Panc1 (cell line): ENCODE measurements at places on chromosomes 3 and 15.
A peak's percentile ranks its signal among the peaks of the same experiment; 100 is the strongest.

GRCh38 chr15:76070921-76071635, 11.3 kb downstream of the TMEM266 start:
- DNase-seq, result no peak

- DNase-seq, result no peak
Observed at GRCh38 chr3:167973046-167973445, 122.7 kb downstream of the GOLIM4 start.

GRCh38 chr3:71466483-71466882, 117.0 kb downstream of the FOXP1 start:
- DNase-seq, result no peak

DNA sequence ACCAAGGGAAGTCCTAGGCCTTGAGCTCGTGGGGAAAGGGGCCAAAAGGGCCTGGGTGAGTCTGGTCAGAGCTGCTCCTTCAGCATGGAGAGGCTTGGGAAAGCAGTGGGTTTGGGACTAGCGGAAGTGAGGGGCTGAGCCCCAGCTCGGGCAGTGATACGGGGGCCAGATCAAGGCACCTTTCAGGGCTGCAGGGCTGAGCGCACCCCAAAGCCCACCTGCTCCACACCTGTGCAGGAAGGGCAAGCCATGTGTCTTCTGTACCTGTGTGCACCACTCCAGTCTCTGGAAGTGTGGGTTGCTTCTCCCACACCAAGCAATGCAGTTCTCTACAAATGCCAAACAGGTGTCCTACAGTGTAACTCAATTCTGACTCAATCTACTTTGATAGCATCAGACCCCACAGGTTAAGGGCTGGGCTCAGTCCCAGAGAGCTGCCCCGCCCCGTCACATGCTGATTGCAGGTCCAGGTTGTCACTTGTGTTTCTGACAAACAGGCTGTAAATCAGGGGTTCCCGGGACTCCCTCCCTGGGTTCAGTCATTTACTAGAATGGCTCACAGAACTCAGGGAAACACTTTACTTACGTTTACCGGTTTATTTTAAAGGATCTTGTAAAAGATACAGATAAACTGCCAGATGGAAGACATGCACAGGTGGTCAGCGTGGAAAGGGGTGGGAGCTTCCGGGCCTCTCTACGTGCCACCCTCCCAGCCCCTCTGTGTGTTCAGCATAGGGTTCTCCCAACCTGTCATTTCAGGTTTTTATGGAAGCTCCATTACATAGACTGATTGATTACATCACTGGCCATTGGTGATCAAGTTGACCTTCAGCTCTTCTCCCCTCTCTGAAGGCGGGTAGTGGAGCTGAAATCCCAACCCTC, 28.8 kb upstream of the KLF13 start:
- DNase-seq, result no peak

DNA sequence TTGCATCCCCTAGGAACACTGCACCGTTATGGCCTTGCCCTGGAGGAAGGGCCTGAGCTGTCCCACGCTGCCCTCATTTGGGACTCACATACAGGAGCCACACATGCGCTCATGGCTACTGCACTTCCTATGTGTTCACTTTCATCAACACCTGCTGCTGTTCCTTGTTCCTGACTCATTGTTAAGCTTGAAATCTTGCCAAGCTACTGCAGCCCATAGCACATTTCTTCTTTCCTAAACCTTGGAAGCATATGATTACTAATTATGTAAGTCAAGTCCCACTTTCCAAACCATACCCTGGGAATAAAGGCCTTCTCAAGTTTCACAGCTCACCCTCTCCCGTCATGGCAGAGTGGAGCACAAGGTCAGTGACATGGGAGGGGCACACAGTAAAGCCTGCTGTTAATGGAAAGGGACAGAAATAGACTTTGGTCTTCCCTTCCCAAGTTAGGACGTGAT, 307.9 kb downstream of the CLSTN2 start:
- DNase-seq, result no peak

DNA sequence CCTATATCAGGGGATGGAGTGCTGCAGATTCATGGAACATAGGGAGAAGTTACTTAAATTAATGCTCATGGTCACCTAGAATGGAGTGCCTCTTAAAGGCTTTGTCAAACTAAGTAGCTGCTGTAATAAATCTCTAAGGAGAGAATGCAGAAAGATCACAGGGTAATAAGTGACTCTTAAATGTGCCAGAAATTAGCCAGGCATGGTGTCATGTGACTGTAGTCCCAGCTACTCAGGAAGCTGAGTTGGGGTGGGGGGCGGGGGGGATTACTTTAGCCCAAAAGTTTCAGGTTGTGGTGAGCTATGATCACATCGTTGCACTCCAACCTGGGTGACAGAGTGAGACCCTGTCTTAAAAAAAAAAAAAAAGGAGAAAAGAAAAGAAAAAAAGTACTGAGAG, 90.9 kb upstream of the ASB14 start:
- no peak for DNase-seq

- DNase-seq, result no peak
Observed at GRCh38 chr15:68775671-68776476, 44.8 kb downstream of the ANP32A start.

DNA sequence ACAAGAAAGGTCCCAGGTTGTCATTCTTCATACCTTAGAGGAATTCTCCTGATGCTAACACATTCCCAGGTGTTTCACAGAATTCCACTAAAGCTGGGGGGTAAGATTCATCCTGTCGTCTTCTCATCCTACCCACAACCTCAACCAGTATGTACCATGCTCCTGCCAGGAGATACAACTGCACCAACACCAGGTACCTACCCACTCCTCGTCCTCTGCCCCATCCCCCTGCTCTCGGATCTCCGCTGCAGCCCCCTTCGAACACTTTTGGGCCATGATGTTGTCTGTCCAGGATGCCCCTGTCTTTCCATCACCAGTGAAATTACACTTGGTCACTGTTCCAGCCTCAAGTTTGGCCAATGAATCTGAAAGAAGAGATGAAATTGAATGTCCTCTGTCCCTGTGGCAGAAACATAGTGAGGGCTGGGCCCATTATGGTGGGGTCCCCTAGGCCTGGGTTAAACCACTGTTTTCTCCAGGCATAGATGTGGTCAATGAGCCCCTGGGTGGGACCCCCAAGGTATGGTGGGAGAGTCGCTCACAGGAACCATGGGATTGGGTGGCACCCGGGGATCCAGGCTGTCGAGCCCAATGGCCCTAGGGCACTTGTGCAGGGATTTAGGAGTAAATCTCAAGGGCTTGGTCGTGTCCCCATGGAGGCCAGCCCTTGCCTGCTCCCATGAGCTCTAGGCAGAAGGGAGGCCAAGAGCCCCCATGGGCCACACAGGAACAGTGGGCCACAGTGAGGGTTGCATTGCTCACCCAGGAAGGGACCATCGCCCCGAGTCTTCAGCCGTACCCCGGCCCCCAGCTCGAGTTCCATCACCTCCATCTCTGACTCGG, 9.4 kb upstream of the AP3S2 start:
- no peak for DNase-seq

GRCh38 chr3:24582431-24583403, 88.1 kb upstream of the THRB start:
- DNase-seq, result no peak

DNA sequence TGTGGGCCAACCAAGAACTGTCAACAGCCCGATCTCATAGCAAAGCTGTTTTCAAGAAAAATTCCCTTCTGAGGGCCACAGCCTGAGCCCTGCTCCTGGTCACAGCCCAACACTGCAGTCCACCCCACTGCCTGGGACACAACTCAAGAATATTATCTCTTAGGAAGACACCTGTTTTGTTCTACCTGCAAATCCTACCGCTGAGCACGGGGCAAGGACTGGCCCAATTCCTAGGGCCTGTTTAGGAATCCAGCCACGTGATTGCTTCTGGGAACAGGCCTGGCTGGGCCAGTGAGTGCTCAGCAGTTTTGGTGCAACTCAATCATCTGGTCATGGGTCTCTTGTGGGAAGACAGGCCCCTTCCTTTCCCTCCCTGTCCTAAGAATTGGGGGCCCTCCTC, 8.3 kb downstream of the ISLR2 start:
- no peak for DNase-seq

- no peak for DNase-seq
Observed at GRCh38 chr15:57517030-57517671, 74.6 kb upstream of the MYZAP start.

DNA sequence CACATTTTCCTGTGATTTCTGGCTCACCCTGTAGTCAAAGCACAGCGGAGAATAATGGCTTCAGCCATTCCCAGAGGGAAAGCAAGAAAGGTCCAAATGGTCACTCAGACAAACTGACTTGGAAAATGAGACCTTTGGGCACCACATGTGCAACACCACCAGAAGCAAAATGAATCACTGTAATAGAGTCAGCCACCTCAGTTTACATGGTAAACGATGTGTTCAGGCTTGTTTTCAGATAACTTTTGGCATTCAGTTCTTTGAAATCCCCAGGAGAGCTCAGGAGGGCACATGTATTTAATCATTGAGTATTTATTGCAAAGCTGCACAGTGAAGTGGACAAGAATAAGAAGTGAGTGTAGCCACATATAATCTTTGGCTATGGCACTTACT, 38.4 kb upstream of the ALCAM start:
- no peak for DNase-seq

GRCh38 chr3:66211779-66212178, 9.0 kb upstream of the SLC25A26 start:
- no peak for DNase-seq

GRCh38 chr3:55519019-55519418, 31.9 kb upstream of the WNT5A start:
- no peak for DNase-seq

- no peak for DNase-seq
Observed at GRCh38 chr3:32315441-32315840, 76.2 kb upstream of the CMTM7 start.

GRCh38 chr3:23909341-23909740, 7.4 kb downstream of the NKIRAS1 start:
- no peak for DNase-seq

- no peak for DNase-seq
Observed at GRCh38 chr15:78045189-78045588, 32.3 kb downstream of the TBC1D2B start.

DNA sequence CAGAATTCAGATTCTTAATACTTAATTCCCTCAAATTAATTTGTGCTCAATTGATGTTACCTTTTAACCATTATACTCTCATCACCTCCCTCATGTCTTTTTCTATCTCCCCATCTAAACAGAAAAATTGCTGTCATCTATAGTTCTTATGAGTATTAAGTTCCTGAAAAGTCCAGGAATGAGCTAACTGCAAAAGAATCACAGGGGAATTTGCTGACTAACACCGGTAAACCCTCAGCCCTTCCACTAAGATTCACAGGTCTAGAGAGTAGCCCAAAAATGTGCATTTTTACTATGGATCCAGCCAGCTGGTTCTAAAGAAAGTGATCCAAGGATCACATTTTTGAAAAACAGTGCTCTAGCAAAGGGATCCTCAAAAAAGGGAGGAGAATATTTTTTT, 67.0 kb downstream of the SETD2 start:
- no peak for DNase-seq

DNA sequence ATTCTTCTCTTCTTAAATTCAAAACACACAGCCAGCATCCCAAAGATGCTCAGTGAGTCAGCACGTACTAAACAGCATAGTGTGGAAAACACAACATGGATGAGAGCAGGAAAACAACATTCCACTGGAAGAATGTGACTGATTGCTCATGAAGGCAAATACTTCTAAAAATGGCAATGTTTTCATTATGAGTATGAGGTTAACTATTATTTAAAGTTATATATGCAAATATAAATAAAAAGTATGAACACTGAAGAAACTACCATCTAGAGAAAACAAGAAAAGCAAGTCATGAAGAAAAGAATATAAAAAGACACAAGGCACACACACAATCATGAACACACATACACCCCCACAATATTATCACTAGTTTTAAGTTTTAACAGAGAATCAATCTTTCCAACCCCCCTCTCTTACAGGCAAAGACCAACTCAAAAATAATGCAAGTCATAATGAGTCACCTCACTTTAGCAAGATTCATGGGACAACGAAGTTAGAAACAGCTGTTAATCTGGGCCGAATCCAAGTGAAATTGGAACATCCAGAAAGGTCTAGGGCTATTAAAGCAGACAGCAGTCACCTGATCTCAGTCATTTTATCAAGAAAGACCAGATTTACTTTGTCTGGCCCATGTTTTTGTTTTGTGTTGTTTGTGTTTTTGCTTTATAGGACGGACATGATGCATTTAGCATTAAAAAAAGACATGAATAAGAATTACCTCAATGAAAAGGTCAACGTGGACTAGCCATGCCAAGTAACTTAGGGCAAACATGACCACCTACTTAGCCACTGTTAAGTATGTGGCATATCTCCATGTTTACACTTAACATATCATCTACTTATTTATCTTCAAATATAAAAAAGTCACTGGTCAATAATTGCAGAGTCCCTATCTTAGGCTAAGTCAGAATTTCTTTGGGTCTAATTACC, 18.1 kb downstream of the GBE1 start:
- peak; percentile 85 for DNase-seq

GRCh38 chr15:60508442-60508841, 29.5 kb upstream of the ICE2 start:
- DNase-seq, result no peak

- no peak for DNase-seq
Observed at GRCh38 chr15:98443526-98443925, 204.8 kb upstream of the IGF1R start.

DNA sequence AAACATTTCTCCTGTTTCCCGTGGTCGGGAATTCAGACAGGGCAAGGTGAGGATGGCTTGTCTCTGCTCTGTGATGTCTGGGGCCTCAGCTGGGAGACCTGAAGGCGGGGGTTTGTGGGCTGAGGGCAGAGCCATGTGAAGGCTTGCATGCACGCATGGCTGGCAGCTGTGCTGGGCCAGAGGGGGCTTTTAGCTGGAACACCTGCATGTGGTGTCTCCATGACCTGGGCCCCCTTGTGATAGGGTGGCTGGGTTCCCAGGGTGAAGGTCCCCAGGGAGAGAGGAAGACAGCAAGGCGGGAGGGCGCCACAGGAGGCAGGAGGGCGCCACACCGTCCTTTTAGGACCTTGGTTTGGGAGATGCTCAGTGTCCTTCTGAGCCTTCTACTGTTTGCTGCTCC, 101.6 kb upstream of the PRR23E start:
- DNase-seq, result no peak

GRCh38 chr3:177358977-177359592, 161.8 kb upstream of the TBL1XR1 start:
- DNase-seq, result peak; percentile 24

DNA sequence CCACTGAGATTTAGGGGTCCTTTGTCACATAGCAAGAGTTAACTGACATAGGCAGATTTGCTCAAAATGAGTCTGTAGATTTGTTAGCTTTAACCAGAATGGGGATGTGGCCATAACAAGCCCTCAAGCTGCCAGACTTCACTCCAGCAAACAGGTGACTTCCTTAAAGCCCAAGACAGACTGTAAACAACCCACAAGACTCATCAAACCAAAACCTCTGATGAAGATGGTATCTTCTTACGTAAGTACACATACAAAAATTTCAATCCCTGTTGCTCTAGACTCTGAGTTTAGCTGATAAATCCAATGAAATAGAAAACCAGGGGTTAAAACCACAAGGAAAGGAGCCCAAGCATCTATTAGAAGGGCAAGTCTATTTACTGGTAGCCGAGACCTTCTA, 18.2 kb upstream of the ZBTB20 start:
- DNase-seq, result no peak

- DNase-seq, result no peak
Observed at GRCh38 chr15:45449916-45450867, 71.8 kb upstream of the GATM start.
